ENCODE measurements at places on chromosomes 12 and 14.

- DNase-seq = no peak
These were observed 20.2 kb upstream of the CCDC60 start for GRCh38 chr12:119314290-119314689.

GRCh38 chr14:60632777-60633176, 16.5 kb downstream of the SIX1 start:
- no peak for DNase-seq

DNA sequence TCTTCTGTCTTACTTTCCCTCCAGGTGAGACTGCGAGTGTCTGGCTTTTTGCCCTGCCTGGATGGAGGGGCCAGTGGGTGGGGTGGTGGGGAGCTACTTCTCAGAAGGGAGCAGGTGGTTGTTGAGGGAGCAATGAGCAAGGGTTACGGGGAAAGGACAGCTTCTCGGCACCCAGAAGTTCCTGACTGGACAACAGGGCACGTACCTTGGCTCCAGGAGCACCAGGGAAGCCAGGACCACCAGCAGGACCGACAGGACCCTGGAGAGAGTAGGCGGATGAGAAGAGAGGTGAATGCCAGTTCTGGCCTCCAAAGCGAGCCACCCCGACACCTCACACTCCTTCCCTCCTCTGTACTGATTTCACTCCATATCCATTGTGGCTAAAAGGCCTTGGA, 15.3 kb downstream of the COL2A1 start:
- no peak for DNase-seq

GRCh38 chr12:92088805-92089204, 56.8 kb downstream of the BTG1 start:
- DNase-seq = no peak

GRCh38 chr14:27608377-27608776, 1010.5 kb upstream of the NOVA1 start:
- DNase-seq = no peak

DNA sequence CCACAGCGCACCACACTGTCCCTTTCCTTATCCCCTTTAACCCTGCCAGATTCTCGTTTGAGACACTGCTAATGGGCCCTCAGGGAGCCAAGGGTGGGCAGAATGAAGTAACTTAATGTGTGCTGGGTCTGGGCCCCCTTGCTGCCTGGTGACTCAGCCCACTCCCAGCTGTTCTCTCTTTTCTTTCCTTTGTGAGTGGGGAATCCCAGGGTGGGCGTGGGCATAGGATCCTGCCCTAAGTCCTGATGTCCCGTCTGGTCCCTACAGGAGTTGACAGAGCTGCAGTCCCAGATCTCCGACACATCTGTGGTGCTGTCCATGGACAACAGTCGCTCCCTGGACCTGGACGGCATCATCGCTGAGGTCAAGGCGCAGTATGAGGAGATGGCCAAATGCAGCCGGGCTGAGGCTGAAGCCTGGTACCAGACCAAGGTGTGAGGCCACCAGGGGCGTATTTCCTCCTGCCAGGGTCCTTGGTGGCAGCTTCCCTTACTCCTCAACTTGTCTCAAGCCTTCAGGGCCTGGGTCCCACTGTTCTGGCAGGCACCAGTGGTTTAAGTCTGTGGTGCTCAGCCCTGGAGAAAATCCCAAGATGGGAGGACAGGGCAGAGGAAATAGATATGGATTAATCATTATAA, 8.3 kb downstream of the KRT7 start:
- no peak for DNase-seq

DNA sequence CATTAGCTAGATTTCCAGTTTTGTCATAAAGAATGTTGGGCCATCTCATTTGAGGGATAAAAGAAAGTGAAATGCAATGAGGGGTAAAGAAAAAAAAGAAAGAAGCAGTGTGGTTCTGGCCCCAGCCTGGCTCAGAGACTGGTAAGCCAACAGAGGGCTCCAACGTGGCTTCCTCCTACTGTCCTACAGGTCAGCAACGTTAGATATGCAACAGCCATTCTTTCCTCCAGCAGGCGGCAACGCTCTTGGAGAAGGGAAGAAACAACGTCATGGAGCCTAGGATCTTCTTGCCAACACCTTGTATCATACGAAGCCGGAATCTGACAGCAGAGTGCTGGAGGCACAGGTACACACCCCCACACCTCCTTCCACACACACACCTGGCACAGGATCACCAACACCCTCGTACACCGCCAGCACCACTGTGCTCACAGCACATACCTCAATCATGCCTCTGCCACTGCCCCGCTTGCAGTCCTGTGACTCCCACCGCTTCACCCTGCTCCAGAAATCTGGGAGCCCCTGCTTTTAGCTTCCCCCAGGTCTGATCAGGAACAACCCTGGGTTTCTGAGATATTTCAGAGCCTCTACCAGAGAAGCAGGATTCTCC, 102.8 kb downstream of the RPAP3 start:
- no peak for DNase-seq

- DNase-seq = no peak
These were observed 167.4 kb upstream of the LRIG3 start for GRCh38 chr12:59087691-59088090.

DNA sequence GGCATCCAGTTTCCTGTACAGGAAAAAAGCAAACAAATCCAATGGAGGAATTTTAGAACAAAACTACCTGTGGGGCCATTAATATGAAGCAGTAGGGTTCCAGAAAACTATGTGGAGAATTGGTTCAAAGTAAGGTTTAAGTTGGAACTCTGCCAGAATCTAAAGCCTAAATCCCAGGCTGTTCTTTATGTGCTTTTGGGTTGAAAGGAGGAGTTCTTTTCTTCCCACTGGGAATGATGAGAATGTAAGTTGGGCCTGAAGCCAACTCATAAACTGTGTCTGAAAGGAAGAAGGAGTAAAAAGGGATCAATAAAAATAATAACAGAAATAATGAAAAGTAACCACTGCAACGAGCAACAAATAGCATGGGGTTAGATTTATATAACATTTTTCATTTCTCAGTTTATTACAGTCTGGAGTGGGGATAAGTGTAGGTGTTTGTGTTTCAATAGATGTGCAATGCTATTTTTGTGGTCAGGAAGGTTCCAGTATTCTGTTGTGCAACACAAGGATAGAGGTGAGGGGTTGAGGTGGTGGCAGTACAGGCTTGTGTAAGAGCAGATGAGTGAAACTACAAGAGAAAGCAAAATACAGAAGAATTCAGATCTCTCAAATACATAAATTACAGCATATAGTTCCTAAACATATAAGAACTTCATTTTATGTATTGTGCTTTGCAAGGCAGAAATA, 373.6 kb downstream of the EMP1 start:
- DNase-seq = no peak

- no peak for DNase-seq
These were observed 28.3 kb downstream of the ATF7IP start for GRCh38 chr12:14393751-14394150.

DNA sequence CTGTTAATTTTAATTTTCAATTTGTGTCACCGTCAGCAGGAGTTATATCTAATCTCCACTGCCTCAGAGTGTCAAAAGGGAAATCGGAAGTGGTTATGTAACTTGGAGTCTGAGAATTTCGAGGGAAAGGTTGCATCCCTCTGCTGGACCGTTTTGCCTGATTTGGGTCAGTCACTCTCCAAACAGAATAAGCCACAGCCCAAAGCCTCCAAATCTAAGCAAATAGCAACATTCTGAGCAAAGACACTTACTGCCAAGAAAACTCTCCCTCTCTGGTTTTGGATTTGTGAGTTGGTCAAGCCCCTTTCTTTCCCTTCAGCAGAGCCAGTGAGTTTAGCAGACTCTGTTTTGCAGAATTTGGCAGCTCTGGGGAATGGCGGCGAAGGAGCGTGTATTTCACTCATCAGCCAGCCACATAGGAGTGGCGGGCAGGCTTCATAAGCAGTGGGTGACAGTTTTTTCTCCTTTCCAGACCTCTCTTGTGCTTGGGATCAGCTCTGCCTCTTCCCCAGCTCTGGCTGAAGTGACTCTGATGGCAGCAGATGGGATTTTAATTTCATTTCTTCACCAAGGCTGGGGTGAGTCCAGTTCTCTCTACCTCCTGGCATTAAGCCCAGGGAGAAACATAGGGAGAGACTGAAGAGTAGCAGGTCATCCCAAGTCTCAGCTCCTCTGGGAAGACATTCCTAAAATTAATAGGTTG, 218.7 kb upstream of the NOS1 start:
- DNase-seq = no peak

DNA sequence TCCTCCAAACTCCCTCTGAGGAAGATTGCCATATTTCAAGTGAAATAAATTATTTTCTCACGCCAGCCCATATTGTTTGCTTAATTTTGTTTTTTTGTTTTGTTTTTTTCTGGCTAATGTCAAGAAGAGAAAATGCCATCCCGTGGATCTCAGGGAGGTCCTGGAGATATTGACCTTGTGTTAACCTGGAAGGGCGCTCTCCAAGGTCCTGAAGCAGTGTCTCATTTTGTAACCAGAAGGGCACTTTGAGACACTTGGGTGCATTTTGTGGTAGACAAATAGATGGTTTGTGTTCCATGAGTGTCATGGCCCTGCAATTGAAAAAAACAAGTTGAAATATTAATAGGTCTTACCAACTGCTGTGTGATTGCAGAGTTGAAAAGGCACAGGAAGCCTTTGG, 268.9 kb downstream of the SUDS3 start:
- DNase-seq = no peak

DNA sequence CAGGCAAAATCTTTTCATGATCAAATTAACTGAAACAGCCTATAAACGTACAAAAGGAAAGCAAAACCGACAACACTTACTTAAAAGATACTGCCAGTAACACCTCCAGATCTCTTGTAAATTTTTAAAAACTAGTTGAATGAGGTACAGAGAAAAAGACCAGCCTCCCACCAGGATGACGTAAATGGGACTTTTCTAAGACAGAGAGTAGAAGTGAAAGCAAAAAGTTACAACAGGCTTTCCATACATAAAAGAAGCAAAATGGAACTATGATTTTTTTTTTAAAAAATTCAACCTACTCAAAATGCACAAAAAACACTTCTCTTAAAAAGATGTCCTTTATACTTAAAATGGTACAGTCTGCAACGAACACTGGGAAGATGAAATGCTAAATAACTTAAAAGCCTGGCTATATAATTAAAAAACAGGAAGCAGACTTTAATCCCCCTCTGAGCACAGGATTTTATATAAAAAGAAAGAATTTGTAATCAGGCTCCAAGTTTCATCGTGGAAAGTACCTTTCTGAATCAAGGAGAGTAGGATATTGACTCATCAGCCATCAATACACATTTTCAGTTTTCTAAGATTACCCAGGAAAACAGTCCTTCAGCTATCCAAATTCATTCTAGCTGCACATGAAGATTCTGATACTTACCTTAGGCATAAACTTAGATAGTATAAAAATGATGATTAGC, 14.2 kb upstream of the MYO1A start:
- DNase-seq = no peak

- DNase-seq = peak; percentile 93
These were observed 77.2 kb downstream of the SERPINA3 start for GRCh38 chr14:94689218-94689984.

DNA sequence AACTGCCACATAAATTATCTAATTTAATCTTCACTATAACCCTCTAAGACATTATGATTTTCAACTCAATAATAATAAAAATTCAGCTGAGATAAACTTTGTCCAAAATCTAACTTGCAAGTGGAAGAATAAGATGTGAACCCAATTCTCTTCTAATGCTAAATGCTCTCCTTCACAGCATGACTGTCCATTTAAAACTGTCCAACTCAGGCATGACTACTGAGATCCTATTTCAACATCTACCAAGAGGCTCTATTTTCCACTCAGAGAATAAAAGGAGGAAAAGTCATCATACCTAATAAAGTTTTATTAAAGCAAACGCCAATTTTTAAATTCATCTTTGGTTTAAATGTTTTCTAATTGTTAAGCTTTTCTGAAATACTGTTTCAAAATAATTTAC, 183.6 kb downstream of the MED13L start:
- no peak for DNase-seq

- no peak for DNase-seq
These were observed 381.6 kb downstream of the TMEM121 start for GRCh38 chr14:105908006-105908405.

GRCh38 chr14:37013078-37013477, 159.3 kb downstream of the SLC25A21 start:
- DNase-seq = no peak

DNA sequence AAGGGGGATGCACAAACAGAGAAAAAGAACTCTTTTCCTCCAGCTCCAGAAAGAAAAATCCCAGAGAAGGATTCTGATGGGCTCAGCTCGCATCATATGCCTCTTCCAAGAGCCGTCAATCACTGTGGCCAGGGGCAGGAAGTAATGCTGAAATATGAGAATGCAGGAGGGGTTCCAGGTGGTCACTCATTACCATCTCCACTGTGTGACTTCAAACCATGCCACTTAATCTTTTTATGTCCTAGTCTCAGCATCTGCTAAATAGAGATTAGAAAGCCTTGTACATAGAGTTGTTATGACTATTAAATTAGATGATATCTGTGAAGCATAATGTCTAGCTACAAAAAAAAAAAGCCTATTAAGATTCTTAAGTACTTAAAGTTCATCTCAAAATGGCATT, 65.6 kb upstream of the FICD start:
- no peak for DNase-seq

DNA sequence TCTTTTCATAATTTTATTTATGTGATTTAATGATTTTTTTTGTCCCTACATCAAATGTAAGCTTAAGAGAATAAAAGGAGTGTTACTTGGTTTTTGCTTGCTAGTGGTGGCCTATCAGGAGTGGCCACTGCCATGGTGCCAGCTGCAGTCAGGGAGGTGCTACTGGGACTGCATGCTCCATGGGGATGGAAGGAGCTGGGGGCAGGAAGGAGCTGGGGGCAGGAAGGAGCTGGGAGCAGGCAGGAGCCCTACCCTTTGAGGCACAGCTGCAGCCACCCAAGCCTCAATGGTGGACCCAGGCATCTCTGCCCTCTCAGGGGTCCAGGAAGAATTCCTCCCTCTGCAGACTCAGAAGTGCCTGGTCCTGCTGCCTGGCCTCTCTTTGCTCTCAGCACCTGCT, 796.0 kb downstream of the SLC16A7 start:
- no peak for DNase-seq

GRCh38 chr14:97730706-97731105, 933.5 kb downstream of the VRK1 start:
- no peak for DNase-seq

GRCh38 chr12:131547555-131547954, 163.3 kb upstream of the SFSWAP start:
- no peak for DNase-seq

DNA sequence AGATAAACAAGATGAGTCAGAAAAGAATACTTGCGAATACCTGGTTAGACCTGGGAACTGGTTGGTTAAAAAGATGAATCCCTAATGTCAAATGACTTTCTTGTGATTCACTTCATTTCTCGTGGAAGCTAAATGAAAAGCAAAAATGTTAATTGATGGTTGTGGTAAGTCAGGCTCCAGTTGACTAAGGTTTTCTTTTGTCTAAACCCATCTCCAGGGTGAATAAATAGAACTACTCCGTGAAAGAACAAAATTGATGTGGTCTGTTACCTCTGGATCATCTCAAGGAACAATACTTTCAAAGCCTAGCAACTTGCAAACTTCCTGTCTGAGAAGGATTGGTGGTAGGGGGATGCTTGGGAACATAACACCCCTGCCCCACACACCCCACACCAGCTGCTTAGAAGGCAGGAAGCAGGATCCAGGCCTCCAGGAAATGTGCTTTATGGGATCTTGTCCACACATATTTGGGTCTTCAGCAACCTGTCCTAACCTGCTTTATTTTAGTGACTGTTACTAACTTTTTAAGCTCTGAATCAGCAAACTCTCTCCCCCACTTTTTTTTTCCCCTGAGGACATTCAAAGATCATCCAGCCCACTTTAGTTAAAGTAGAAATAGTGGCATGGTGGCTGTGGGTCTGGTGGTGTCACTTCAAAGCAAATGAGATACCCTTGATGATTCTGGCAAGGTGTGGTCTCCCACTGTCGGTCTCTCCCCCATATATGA, 60.4 kb upstream of the PTHLH start:
- DNase-seq = no peak
